ENCODE measurements at places on chromosomes 6 and 20. TPM values are rescaled to one million over a fixed set of nuclear protein-coding genes. Genes with fewer than 3 reads are reported as not detected.

SYNDIG1 gene
- not detected for total RNA-seq

IPCEF1 gene
- total RNA-seq, result 2.7 TPM

SALL4 gene
- not detected for total RNA-seq

RPL7L1 gene
- 82.0 TPM for total RNA-seq

DNA sequence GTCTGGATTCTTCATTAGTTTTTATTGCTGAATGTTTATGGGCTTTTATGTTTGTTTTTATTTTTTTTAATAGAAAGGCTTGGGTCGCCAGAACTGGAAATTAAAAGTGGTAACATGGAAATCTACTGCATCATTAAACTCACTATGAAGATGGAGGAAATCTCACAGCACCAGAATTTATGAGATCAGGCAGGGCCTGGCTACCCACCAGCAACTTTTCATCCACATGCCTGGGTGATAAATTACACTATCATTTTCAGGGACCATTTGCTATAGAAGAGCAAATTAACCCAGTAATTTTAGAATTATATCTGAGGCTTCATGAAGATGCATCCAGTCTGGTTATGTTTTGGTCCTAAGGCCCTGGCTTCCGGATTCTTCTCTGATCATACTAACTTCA is 57.8 kb upstream of the PLCB4 start:
- no peak for DNase-seq

- DNase-seq, result no peak
Observed at GRCh38 chr6:24257282-24257681, 100.6 kb downstream of the DCDC2 start.

- DNase-seq, result no peak
Observed at GRCh38 chr6:83168556-83168955, 24.5 kb downstream of the PGM3 start.
